NCI-H1417 (cell line): ENCODE measurements at places on chromosomes 3 and 15.

GRCh38 chr15:70698426-70698825, 64.9 kb downstream of the UACA start:
- no peak for DNase-seq

DNA sequence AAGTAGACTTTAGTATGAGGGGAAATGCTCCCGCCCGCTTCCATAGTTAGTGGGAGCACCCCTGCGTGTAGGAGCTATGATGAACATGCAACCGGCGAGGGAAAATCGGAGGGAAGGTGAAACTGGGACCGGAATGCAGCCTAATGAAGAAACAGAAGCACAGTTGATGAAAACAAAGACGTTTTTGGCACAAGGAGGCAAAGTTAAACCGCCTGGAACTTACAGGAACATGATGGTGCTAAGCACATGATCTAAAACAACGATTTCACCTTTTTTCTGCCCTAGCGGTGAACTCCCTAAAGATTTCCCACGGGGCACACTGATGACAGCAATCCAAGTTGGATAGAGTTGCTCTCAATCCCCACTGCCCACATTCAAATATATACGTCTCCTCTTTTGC, 49.4 kb upstream of the SPATA12 start:
- DNase-seq, result no peak

GRCh38 chr3:197501879-197502620, 53.7 kb downstream of the BDH1 start:
- peak; percentile 48 for DNase-seq

GRCh38 chr3:69764121-69764741, 25.0 kb downstream of the MITF start:
- DNase-seq, result no peak

- no peak for DNase-seq
Measured at GRCh38 chr3:132537297-132537696, 59.8 kb upstream of the ACKR4 start.

- DNase-seq, result no peak
Measured at GRCh38 chr3:94417963-94418455, 355.1 kb downstream of the NSUN3 start.

GRCh38 chr15:60134609-60135008, 130.5 kb downstream of the FOXB1 start:
- no peak for DNase-seq

DNA sequence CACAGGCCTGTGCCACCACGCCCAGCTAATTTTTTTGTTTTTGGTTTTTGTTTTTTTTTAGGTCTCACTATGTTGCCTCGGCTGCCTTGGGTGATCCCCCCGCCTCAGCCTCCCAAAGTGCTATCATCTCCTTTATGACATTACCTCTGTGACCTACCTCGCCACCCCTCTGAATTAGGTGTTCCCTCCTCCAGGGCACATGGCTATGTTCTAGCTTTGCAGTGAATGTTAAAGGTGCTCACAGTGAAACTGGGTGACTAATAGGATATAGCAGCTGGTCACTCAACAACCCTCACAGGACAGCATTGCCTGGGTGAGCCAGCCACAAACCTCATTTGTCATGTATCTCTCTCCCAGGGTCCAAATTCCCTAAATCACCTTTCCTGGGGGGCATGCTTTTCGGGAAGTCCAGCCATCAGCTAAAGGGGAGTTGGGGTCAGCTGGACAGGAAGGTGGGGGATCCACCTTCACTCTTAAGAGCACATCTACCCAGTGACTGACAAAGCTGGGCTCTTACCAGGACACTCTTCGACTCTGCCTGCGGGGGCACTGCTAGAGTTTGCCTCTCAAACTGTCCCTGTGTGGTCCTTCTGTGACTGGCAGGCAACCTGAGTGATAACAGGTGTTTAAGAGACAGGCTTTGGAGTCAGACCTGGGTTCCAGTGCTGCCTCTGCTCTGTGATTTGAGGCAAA, 1.6 kb upstream of the TTLL3 start:
- DNase-seq, result no peak

DNA sequence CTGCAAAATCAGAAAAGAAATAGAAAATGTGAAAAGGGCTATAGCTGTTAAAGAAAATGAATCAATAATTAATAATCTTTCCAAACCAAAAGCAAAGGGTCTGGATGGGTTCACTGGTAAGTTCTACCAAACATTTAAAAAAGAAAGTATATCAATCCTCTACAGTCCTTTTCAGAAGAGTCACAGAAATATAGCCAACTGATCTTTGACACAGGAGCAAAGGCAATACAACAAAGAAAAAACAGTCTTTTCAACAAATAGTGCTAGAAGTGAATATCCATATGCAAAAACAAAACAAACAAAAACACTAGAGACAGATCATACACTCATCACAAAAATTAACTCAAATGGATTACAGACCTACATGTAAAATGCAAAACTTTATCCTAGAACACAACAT, 32.6 kb downstream of the RFX7 start:
- DNase-seq, result no peak

DNA sequence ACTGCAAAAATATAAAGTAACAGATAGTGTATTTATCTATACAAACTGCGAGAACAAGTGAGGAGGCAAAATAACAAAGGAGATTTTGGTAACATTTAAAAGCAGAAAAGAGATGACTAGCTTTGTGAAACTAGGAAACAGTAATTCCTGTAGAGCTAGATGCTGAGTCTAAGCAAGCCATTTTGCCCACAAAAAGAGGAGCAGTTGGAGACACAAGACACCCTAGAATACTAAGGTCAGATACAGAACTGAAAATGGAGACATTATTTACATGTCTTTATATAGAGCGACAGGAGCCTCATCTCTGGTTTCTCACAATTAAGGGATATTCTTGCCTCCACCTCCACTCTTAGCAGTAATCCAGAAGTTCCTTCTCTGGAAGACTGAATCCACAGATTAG, 732.4 kb upstream of the GBE1 start:
- no peak for DNase-seq

GRCh38 chr3:132236701-132237651, 80.2 kb upstream of the ACP3 start:
- no peak for DNase-seq

GRCh38 chr3:196063456-196063855, 18.4 kb downstream of the TFRC start:
- no peak for DNase-seq

DNA sequence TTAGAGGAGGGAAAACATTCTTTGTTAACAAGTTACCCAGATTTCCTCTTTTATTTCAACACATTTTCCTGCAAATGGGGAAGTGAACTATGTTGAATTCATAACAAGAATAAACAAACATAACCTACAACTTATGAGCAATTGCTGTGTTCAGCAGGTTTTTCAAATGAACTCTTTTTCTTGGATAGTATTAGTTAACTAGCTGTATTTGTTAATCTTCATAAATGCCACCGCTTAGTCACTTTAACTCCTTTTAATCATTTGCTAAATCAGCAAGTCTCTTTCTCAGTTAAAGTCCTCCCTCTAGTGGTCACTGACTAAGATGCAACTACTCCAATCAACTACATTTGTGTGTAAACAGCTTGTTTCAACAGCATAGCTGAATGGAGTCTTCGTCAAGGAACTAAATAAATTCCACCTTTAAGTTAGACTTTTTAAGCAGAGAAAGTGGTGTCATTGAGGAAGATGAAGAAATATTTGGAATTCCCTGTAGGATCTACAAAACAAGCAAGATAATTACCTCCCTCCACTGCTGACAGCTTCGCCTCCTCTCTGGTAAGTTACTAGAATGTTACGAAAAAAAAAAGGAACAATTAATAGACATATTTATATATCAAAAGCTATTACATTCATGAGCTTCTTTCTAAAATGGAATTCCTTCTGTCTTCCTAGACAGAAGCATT, 1122.0 kb downstream of the ROBO1 start:
- DNase-seq, result peak; percentile 62

- no peak for DNase-seq
Measured at GRCh38 chr3:49263159-49263889, 13.7 kb downstream of the C3orf62 start.

DNA sequence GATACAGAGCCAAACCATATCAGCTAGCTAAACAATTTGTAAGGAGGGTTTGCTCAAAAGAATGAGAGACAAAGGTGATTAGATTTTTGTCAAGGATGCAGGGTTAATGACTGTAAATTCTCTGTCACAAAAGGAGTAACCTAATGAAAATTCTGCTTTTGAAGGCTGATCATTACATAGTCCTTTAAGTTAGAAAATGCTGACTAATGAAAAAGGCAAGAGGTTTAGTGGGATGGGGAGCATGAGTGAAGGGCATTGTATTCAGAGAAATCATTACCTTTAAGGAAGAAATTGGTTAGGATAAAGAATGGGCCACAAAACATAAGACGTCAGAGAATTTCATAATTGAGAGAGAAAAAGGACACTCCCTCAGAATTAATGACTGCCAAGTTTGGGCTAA, 97.7 kb downstream of the TP63 start:
- DNase-seq, result no peak
